Prostate gland (tissue), 2 donors: ENCODE measurements at places on chromosomes 4 and X. TPM values are rescaled to one million over a fixed set of nuclear protein-coding genes. Genes with fewer than 3 reads are reported as not detected.

The F9 gene
- total RNA-seq = not detected

The PDCL2 gene
- total RNA-seq = not detected

The ACOT9 gene
- total RNA-seq = 31.5 TPM

GRCh38 chrX:107804427-107804826, 21.2 kb upstream of the MID2 start:
- DNase-seq = no peak

DNA sequence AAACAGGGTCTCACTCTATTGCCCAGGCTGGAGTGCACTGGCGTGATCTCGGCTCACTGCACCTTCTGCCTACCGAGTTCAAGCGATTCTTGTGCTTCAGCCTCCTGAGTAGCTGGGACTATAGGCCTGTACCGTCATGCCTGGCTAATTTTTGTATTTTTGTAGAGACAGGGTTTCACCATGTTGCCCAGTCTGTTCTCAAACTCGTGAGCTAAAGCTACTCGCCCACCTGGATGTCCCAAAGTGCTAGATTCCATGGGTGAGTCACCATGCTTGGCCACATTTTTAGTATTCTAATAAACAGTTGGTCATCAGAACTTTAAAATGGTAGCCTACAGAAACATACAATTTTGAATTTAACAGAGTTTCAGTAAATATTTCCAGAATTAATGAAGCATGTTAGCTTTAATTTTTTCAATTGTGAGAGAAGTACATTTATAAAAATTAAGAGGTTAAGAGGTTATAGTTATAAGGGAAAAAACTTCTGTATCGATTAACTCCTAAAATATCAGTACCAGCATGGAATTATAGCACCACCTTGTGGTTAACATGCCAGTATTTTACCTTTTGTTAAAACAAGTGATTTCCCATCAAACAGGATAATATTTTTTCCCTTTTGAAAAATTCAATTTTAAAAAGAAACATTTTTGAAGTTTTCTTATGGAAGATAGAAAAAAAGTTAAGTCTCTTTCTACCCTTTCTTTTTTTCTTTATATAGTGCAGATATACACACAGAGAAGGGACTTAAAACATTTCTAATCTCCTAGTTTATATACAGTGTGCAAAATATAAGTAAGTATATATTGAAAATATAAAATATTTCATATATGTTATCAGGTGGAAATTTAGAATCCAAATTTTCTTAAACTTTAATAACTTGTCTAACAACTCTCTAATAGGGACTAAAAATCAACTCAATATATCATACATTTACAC, 35.4 kb downstream of the CEP44 start:
- no peak for DNase-seq

GRCh38 chr4:45920861-45921260, 203.0 kb downstream of the GABRG1 start:
- DNase-seq = no peak
